ENCODE measurements at places on chromosomes 4 and X.

DNA sequence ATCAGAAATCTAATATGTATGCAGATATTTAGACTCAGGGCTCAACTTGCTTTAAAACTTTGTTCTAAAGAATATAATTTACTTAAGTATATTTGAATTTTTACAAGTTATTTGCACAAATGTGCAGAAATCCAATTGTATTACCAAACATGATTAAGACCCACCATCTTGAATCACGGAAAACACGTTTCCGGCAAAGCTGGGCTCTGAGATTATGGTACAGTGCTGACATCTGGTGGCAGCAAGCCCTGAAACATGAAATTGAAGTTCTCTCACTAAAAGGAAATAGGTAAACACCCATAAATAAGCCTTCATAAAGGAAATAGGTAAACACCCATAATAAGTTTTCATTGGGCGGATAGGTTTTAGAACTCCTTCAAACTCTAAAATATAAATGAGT is 98.3 kb upstream of the MAOA start:
- no peak for DNase-seq

GRCh38 chr4:159966746-159967145 is 863.9 kb downstream of the RAPGEF2 start:
- no peak for DNase-seq

DNA sequence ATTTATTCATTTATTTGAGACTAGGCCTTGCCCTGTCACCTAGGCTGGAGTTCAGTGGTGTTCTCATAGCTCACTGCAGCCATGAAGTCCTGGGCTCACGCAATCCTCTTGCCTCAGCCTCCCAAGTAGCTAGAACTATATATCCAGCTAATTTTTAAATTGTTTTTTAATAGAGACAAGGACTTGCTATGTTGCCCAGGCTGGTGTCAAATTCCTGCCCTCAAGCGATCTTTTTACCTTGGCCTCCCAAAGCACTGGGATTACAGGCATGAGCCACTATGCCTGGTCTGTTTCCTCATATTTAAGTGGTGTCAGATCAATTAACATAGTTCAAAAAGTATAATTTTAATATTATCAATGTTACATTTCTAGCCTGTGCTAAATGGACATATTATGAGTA is 68.5 kb downstream of the AFF1 start:
- DNase-seq: no peak

DNA sequence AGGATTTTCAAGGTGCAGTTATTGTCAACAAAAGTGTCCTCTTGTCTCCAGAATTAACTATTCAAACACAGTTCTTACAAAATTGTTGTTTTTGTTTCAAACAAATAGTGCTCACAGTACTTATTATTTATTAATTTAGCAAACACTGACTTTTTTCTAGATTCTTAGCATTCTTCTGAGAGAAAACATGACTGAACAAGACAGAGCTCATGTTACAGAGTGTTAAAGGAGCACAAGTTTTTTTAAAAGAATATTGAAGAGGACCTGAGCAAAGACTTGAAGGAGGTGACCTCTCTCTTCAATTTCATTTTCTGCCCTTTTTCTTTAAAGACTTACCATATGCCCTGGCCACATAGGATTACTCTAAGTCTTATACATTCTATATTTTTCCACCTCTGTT is 2220.3 kb upstream of the AGA start:
- no peak for DNase-seq

- no peak for DNase-seq
Observed at GRCh38 chr4:2472187-2472586, 3.3 kb downstream of the RNF4 start.

DNA sequence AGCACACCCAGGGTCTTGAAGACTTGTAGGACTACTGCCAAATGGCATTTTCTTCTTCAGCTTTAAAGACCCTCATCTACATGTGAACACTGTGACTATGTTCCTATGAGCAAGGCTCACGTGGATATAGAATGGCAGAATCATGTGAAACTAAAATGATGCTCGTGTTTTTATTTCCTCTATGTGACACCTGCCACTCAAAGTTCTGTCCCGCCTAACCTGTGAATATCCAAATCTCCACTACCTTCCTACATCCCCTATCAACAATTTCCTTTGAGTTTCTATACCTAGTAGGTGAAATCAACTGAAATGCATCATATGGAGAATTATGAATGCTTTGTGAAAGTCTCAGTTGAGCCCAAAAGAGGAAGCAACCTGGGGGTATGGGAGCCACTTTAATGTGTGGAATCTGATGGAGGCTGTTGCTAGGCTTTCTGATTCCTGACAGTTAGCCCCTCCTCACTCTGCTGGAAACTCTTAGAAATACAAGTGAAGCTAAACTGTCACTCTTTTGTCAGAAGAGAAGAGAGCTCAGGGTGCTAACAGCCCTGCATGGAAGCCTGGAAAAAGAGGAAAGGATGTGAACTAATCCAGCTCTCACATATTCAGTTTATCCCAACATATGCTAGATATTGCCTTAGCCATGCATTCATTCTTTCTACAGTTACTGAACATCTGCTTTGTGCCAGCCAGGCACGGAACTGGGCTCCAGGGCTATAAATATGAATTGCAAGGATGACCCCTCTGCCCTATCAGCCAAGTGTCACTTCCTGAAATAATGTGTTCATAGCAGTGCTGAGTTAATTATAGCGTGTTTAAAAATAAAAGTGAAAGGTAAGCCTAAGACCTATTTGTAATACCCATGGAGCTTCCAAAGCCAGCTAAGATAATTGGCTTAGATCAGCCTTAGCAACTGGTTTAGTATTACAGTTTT is 11.0 kb downstream of the LHFPL1 start:
- no peak for DNase-seq

GRCh38 chr4:13891544-13891939 is 264.0 kb upstream of the BOD1L1 start:
- no peak for DNase-seq

DNA sequence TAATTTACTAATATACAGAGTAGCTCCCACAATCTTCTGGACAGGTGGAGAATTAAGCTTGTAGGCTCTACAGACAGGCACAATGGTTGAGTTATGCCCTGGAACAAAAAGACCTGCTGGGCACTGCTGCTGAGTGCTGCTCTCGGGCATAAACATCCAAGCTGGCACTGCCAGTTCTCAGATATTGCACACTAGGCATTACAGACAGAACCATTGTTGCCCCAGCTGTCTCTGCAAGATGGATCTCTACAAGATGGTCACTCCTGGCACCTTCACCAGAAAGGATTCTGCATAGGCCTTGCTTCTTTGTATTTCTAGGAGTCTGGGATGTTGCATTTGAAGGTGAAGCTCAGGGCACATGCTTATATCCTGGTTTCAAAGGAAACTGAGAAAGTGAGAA is 527.1 kb downstream of the STIM2 start:
- DNase-seq: no peak

- no peak for DNase-seq
Observed at GRCh38 chr4:108954880-108955279, 192.0 kb upstream of the ETNPPL start.

All from esophagus squamous epithelium (tissue), 5 donors.